ENCODE measurements at places on chromosomes 7 and 10.
A peak's percentile ranks its signal among the peaks of the same experiment; 100 is the strongest.

GRCh38 chr7:150631866-150632864 is at the start of gene GIMAP6:
Gene GIMAP6, minus strand, starts transcription at chr7:150632385. Its CDS starts 2,243 bp downstream, at chr7:150630142.
- DNase-seq = peak; percentile 23

GRCh38 chr7:157022681-157023588 is 12.5 kb upstream of the MNX1 start:
- DNase-seq = no peak

DNA sequence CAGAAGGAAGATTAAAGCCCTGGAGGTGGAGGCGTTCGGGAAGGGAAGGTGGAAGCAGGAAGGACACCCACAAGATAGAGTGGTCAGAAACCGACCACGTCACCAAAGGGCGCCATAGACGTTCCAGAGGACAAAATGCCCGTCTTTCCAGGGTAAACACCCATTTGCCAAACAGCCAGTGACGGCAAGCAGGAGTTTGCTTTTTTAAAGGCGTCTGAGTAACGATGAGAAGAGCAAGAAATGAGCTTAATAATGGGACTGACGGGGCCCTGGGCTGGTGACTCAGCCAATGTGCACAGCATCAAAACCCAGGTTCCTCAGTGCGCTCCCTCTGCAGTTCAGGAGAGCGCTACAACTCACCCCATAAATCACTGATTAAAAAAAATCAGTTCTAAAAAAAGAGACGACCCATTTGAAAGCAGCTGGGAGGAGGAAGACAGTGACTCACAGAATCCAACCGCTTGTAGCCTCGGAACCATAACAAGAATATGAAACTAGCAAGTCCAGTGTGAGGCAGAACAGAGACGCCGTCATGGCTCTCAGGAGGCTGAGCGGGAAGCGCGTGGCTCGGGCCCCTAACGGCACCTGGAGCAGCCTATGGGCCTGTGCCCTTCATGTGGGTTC is 5.9 kb downstream of the DIP2C start:
- DNase-seq = no peak

DNA sequence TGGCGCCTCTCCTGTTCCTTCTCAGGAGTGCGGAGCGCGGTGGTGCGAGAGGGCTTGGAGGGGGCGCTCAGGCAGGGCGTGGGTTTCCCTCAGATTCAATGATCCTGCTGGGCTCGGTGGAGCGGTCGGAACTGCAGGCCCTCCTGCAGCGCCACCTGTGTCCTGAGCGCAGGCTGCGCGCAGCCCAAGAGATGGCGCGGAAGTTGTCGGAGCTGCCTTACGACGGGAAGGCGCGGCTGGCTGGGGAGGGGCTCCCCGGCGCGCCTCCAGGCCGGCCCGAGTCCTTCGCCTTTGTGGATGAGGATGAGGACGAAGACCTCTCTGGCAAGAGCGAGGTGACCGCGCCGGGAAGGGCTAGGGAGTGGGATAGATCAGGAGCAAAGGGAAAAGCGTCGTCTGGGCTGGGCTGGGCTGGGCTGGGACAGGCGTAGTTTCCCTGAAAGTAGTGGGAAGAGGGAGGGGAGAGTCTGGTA is 17.0 kb downstream of the FAM131B start:
- DNase-seq = peak; percentile 19

GRCh38 chr10:119428789-119429188 is 113.7 kb downstream of the RGS10 start:
- DNase-seq = no peak

DNA sequence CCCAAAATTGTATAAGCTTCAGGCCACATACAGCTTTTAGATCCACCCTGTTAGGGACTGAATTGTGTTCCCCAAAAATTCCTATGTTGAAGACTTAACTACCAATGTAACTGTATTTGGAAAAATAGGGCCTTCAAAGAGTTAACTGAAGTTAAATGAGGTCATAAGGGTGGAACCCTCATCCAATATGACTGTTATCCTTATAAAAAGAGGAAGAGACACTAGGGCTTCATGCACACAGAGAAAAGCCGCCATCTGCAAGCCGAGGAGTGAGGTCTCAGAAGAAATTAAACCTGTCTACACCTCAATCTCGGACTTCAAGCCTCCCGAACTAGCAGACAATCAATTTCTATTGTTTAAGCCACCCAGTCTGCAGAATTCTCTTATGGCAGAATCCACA is 317.9 kb upstream of the NFE2L3 start:
- DNase-seq = no peak
